ENCODE measurements at places on chromosomes 5 and 9.

GRCh38 chr9:129237164-129237611 is 59.1 kb upstream of the IER5L start:
- DNase-seq: no peak

- DNase-seq: no peak
Measured at GRCh38 chr9:69745716-69746437, 13.9 kb downstream of the PTAR1 start.

DNA sequence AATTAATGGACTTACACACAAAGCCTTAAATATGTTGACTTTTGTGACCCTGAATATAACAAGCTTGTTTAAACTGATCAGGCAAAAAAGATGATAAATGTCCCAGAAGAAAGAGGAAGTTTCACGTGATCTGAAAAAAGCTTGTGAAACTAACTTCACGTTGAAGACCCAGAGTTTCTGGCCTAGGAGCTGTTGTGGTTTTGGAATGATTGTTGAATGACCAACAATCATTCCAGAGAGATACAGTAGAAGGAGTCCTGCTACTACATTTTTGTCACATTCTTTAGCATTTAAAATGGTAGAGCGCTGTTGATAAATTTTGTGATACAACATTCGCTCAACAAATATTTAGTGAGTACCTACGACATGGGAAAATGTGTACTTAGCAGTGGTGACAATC is 143.1 kb upstream of the FBN2 start:
- no peak for DNase-seq

- DNase-seq: peak; percentile 7
Measured at GRCh38 chr9:112074250-112075008, 100.7 kb downstream of the SUSD1 start.

GRCh38 chr5:126335886-126336285 is 87.3 kb upstream of the GRAMD2B start:
- DNase-seq: no peak
